ENCODE measurements at places on chromosomes 3 and 15.

DNA sequence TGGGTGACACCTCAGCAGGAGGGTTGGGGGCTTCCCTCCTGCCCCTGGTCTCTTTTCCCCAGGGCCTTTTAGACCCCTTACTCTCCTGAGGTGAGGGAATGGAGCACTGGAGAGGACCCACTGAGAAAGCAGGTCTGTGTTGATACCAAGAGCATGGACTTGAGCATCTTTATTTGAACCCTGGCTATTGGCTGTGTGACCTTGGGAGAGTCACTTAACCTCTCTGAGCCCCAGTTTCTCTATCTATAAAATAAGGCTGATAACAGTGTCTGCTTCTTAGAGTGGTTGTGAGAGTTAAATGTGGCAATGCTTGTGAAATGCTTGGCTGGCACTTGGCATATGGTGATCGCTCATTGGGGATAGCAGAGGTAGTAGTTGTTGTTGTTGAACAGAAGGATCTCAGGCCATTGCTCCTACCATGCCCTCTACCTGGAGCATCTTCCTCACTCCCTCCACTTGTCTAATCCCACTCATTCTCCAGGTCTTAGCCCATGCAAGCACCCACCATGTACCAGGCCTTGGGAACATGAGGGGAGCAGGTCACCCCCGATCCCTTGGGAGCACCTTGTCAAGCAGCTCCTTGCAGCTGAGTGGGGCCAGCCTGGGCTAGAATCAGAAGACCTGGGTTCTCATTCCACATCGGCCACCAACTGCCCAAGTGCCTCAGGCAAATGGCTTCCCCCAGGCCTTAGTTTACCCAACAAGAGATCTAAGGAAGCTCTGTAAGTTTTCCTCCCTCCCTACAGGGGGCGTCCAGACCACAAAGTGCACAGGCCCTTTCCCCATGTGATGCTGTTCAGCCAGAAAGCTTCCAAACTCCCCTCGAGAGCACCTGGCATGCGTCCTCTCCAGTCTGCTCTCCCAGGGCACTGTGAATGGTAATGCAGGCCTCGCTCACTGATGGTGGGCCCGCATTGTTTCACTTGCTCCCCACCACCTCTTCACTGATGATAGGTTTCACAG lies 96.7 kb downstream of the LSM3 start:
- DNase-seq: no peak

DNA sequence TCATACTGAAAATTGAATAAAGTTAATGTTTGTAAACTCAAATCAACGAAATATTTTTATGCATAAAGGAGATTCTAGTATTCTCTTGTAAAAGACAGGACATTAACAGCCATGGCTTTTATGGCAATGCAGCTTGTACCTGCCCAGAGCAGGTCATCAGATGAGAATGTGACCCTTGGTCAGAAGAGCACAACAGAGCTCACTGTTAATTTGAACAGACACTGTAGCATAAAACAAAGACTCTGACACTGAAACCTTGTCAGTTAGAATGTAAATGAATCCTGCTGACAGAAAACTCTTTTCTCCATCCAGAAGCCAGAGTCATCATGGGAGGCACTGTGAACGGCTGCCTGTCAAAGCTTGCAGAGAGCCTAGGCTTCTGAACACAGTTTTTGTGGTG lies 410.6 kb downstream of the RAP2B start:
- no peak for DNase-seq

GRCh38 chr3:112967828-112968227 lies 7.1 kb downstream of the CD200R1 start:
- DNase-seq: no peak

DNA sequence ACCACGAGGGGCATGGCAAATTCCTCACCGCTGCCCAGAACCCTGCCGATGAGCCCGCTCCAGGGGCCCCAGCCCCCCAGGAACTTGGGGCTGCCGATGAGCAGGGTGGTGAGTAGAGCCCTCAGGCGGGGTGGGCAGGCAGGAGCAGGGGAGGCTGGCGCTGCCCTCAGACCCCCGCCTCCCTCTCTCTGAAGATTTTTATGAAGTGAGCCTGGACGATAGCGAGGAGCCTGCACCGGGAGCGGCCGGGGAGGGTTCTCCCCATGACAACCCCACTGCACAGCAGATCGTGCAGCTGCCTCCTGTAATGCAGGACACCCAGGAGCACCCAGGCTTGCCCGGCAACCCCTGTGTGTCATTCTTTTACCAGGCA lies 56.7 kb upstream of the UBE2Q2 start:
- DNase-seq: no peak

GRCh38 chr3:134104031-134104430 lies 74.3 kb upstream of the SLCO2A1 start:
- DNase-seq: no peak

DNA sequence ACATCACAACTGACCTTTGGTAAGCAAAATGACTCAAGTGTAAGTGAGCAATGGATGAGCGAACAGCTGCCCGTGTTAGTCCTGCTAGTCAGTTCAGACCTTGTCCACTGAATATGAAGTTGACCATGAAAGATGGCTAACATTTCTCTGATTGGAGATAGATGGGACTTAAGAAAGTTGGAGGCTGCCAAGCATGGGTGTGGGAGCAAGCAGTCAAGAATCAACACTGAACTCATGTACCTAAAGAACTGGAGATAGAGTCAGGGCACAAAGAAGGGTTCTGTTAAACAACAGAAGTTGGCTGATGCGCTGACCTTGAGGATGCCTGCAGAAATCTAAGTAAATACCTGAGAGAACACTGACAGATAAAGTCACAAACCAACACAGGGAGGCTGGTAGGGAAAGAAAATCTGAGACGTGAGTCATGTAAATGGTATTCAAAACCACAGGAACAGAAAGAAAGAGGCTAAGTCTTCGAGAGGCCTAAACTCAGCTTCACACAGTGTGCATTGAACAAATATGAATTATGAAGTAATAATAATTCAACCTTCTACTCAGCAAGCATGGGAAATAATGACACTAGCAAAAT lies 30.7 kb upstream of the ANPEP start:
- no peak for DNase-seq

GRCh38 chr3:170992854-170993253 lies 33.7 kb downstream of the SLC2A2 start:
- no peak for DNase-seq

GRCh38 chr3:18237251-18238005 lies 187.7 kb downstream of the SATB1 start:
- DNase-seq: no peak

- no peak for DNase-seq
Measured at GRCh38 chr3:45526441-45526840, 68.1 kb upstream of the LIMD1 start.

DNA sequence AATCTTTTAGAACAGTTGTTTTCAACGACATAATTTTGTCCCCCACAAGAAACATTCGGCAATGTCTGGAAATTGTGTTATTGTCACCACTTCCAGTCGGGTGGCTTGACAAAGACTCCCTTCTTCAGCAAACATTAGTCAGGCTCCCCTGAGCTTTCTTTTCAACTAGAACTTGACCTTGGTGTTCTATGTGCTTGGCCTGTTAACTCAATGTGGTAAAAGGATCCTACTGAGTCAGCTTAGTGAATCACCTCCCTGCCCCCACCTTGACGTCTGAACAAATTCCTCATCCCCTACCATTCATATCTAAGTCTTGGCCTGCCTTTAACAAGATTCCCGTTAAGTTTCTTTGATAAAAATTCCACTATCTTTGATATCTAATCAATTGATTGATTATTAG lies 465.0 kb upstream of the ROBO1 start:
- DNase-seq: no peak

- DNase-seq: no peak
Measured at GRCh38 chr3:168618827-168619470, 523.2 kb upstream of the GOLIM4 start.

DNA sequence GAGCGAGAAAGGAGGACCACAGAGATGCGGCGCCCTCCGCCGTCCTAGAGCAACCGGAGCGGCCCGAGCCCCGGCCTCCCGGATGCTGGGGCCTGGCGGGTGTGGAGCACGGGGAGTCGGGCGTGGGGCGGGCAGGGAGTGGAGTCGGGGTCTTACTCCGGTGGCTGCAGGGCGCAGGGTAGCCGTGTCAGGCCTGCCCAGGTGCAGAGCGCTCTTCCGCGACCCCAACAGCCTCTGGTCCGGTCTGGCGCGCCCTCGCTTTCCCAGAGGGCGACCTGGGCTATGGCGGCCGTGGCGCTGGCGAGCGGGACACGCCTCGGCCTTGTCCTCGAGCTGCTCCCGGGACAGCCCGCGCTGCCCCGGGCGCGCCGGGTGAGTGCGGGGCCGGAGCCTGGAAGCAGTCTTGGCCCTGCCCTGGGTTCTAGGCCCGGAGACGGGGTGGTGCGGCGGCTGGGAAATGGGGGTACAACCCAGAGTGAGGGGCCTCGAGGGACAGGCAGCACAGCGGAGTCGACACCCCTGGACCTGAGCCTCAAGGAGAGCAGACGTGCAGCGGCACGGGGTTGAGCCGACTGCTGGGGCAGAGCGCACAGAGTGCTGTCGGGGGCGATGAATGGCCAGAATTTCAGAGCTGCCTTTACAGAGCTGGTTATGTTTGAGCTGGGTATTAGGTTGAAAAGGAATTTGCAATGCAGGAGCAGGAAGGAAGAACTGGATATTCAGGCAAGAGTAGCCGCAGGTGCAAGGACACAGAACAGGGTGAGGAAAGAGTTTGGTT lies at the start of gene ZNF662:
Gene ZNF662, plus strand, starts transcription at position 73 of the 778 bp plus-strand sequence. CDS start 1,973 bp downstream, outside the sequence.
- DNase-seq: peak; percentile 8
